ENCODE measurements at places on chromosomes 11 and 22. TPM values are rescaled to one million over a fixed set of nuclear protein-coding genes. Genes with fewer than 3 reads are reported as not detected.

GRCh38 chr11:87176044-87176443 is 138.3 kb downstream of the TMEM135 start:
- peaks cover 10% of the 10 kb centered on the region for H3K4me1 ChIP-seq
- no peaks in the 10 kb centered on the region for H3K27me3 ChIP-seq
- H3K4me3 ChIP-seq = no peak overlapping the region
- no peak for DNase-seq

- H3K36me3 ChIP-seq = no peaks in the 10 kb centered on the region
- peaks cover 35% of the 10 kb centered on the region for H3K4me1 ChIP-seq
- H3K27ac ChIP-seq = peak overlapping the region; percentile 88
- peak overlapping the region; percentile 86 for H3K4me3 ChIP-seq
- H3K27me3 ChIP-seq = no peaks in the 10 kb centered on the region
These were observed 462 bp downstream of the UBE2L6 start for GRCh38 chr11:57566905-57567514.

DNA sequence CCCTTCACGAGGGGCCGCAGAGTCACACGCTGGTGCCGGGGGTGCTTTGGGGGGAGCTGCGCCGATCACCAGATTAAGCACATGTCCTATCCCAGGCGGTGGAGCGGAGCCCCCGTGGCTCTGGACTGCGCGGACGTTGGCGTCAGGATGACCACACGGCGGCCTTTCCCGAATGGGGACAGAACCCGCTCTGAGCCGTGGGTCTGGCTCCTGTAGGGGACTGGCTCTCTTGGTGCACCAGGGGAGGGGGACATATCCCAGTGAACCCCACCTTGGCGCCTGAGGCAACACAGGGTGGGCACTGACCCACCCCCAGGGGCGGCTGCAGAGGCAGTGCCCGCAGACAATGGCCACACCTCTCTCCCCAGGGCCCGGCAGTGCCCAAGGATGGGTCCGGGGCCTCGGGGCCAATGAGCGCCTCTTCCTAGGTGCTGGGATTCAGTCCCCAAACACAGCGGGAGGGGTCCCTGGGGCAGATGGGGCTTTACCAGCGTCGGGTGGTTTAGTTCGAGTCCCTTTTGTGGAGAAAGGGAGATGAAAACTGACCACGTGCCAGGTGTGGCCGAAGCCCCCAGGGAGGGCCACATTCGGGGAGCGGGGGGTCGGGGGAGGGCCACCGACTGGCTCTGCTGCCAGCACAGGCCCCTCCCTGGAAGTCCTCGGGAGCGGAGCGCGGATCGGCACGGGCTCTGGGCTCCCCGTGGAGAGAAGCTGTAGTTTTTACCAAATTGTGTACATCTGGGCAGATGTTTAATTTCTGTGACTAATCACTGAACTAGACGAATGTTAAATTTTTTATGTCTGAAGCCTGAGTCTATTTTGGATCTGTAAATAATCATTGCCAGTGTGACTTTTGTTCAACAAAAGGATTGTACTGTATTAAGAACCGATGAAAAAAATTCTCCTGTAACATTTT is 58.9 kb downstream of the GRAMD4 start:
- no peaks in the 10 kb centered on the region for H3K36me3 ChIP-seq
- no peak overlapping the region for H3K4me3 ChIP-seq
- H3K27me3 ChIP-seq = no peaks in the 10 kb centered on the region
- no peak for DNase-seq
- H3K27ac ChIP-seq = no peak overlapping the region

DNA sequence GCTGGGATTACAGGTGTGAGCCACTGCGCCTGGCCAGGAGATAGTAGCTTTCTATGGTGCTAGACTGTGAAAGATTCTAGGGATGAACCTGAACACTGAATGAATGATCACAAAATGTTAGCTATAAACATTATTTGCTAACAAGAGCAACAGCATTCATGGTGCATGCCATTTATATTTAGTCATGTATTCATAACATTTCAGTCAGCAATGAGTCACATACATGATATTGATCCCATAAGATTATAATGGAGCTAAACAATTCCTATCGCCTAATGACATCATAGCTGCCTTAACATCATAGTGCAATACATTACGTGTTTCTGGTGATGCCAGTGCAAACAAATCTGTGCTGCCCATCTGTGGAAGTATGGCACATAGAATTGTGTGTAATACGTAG is 164.1 kb downstream of the ARHGAP42 start:
- no peaks in the 10 kb centered on the region for H3K36me3 ChIP-seq
- no peak overlapping the region for H3K4me3 ChIP-seq
- H3K27ac ChIP-seq = no peak overlapping the region
- H3K4me1 ChIP-seq = no peaks in the 10 kb centered on the region

DNA sequence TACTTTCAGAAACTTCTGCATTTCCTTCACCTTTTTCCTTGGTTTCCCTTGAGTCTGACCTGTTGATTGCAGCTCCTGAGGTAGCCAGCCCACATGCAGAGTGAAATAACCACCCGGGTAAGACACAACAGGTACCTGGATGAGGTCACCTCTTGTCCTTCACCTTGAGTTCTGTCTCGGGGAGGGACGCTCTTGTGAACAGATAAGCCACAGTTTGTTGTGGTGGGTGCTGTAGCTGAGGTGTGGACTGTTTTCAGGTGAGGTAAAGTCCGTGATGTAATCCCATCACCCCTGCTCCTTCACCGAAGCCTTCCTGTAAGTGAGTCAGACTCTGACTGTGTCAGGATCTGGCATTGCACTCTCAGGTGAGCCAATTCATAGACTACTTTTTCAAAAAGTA is 183.1 kb downstream of the NAV2 start:
- DNase-seq = no peak
- H3K4me3 ChIP-seq = no peak overlapping the region
- no peaks in the 10 kb centered on the region for H3K27me3 ChIP-seq
- H3K4me1 ChIP-seq = no peaks in the 10 kb centered on the region
- H3K36me3 ChIP-seq = peaks cover 8% of the 10 kb centered on the region
- H3K27ac ChIP-seq = no peak overlapping the region

BIK gene
- not detected for total RNA-seq

KAT5 gene
- total RNA-seq = 44.0 TPM
